ENCODE measurements at places on chromosomes 5 and 9.

DNA sequence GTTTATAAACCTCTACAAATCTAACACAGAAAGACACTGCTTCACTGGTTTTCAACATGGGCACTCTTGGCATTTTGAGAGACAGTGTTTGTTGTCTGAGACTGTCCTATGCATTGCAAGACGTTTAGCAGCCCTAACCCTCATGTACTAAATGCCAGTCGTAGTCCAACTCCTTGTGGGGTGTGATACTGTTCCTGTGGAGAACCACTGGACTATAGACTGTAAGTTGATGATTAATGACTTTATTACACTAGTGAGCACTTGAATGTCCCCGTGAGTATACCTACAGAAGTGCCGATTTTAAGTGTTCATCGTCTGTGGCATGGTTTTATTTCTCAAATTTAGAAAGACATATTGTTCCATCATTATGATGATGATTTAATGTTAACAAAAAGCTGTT, 46.2 kb downstream of the RECK start:
- no peak for DNase-seq

DNA sequence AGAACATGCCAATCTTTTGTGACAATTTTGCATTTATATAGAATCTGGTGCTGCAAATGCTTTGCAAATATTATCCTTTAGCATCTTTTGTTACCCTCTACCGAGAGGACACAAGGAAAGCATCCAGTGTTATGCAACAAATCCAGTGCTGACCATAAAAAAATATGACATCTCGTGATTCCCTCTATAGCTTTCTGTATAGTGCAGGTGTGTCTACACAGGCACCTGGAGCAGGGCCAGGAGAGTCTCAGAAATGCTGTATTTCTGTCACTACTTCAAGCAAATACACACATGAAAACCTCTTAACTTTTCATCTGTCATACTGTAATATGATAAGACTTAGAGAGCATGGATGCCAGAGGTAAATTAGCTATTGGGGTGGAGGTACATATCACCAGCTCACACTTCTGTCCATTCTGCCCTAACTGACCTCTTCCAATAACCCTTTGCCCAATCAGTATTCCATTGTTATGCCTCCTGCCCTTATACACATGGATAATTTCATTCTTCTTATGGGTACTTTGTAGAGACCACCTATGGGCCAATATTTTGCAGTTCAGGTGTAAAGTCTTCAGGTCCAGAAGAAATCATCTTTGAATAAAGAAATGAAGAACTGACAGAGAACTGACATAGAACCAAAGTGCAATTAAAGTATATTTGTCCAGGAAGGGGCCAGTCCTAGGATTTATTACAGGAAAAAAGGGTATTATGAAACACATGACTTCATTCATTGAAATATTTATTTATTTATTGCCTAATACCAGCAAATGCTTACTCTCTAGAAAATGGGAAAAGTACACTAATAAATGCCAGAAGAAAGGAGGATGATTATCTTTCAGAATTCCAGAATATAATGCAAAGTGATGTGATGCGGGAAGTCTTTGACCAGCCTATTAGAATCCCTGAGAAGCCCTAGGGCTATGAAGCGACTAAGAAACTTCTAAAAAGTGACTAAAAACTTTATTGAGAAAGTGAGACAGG, 106.5 kb downstream of the EPB41L4A start:
- no peak for DNase-seq

GRCh38 chr9:73597771-73598170, 446.1 kb downstream of the ANXA1 start:
- DNase-seq = peak; percentile 72

DNA sequence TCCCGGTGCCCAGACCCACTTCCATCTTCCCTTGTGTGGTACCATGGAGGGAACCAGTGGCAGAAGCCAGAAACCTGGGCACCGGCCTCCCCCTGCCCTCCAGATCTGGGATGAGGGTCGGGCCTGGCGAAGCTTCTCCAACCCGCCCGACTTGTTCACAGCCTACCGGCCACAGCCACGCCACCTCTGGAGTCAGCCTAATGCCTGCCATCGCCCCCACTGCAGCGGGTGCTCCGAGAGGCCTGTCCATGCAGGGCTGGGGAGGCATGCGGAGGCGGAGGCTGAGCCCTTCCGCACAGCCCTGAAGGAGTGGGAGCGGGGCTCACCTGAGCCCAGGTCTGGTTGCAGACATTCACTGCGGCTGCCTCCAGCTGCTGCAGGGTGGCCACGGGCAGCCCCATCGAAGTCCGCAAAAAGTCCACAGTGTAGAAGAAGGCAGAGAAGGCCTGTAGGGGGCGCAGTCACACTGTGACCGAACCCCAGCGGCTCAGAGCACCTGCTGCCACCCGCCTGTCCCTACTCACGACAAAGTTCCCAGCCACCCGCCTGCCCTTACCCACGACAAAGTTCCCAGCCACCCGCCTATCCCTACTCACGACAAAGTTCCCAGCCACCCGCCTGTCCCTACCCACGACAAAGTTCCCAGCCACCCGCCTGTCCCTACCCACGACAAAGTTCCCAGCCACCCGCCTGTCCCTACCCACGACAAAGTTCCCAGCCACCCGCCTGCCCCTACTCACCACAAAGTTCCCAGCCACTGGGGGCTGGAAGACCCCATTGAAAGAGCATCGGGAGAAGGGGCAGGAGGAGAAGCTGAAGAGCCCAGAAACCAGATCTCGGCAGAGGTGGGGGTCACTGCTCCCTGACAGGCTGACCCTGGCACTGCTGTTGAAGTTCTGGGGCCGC, 3.8 kb upstream of the NPDC1 start:
- DNase-seq = peak; percentile 30

Data from NCI-H1105 treated with DMSO at 0.1 percent for 48 hours (cell line).